ENCODE measurements at places on chromosomes 1 and 21. TPM values are rescaled to one million over a fixed set of nuclear protein-coding genes. Genes with fewer than 3 reads are reported as not detected.

GRCh38 chr21:38923429-38923828, 117.7 kb downstream of the ETS2 start:
- H3K27me3 ChIP-seq: no peaks in the 10 kb centered on the region
- DNase-seq: no peak
- H3K27ac ChIP-seq: no peak overlapping the region
- H3K36me3 ChIP-seq: no peaks in the 10 kb centered on the region

GRCh38 chr1:103513711-103514110, 11.8 kb upstream of the RNPC3 start:
- no peaks in the 10 kb centered on the region for H3K4me1 ChIP-seq
- no peaks in the 10 kb centered on the region for H3K36me3 ChIP-seq
- H3K4me3 ChIP-seq: no peak overlapping the region
- no peaks in the 10 kb centered on the region for H3K27me3 ChIP-seq

DNA sequence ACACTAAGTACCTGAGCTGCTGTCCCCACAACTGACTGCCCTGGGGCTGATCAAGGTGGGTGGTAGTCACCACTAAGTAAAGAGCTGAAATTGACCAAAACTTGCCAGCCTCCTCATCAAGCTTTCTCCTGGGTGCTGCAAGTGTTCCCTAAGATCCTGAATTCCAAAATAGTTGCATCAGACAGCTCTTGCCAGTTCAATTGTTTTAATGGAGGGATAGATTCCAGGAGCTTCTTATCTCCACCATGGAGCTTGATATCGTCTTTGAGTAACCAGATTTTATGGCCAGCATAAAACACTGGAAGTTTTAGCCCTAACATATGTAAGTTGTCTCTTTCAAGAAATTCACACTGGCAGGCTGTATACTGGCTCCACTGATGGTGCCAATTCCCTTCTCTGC, 90.3 kb downstream of the NID1 start:
- H3K4me3 ChIP-seq: no peak overlapping the region
- H3K27ac ChIP-seq: no peak overlapping the region
- H3K36me3 ChIP-seq: peaks cover 18% of the 10 kb centered on the region
- H3K4me1 ChIP-seq: peaks cover 8% of the 10 kb centered on the region

Gene ACTN2
- total RNA-seq: under 0.01 TPM

Gene REN
- 0.17 TPM for total RNA-seq

GRCh38 chr1:49297783-49298182, 521.1 kb upstream of the BEND5 start:
- H3K36me3 ChIP-seq: no peaks in the 10 kb centered on the region
- no peak overlapping the region for H3K4me3 ChIP-seq
- no peak overlapping the region for H3K27ac ChIP-seq
- no peaks in the 10 kb centered on the region for H3K4me1 ChIP-seq
- H3K27me3 ChIP-seq: no peaks in the 10 kb centered on the region

Gene RXRG
- total RNA-seq: under 0.01 TPM

- DNase-seq: peak; percentile 32
- no peaks in the 10 kb centered on the region for H3K4me1 ChIP-seq
- no peak overlapping the region for H3K4me3 ChIP-seq
- H3K36me3 ChIP-seq: no peaks in the 10 kb centered on the region
- no peaks in the 10 kb centered on the region for H3K27me3 ChIP-seq
- no peak overlapping the region for H3K27ac ChIP-seq
Measured at GRCh38 chr1:243343970-243344937, 88.4 kb downstream of the SDCCAG8 start.

GRCh38 chr1:14421295-14421976, 177.0 kb upstream of the KAZN start:
- H3K27me3 ChIP-seq: no peaks in the 10 kb centered on the region
- no peaks in the 10 kb centered on the region for H3K36me3 ChIP-seq
- no peaks in the 10 kb centered on the region for H3K4me1 ChIP-seq
- no peak for DNase-seq
- no peak overlapping the region for H3K27ac ChIP-seq

DNA sequence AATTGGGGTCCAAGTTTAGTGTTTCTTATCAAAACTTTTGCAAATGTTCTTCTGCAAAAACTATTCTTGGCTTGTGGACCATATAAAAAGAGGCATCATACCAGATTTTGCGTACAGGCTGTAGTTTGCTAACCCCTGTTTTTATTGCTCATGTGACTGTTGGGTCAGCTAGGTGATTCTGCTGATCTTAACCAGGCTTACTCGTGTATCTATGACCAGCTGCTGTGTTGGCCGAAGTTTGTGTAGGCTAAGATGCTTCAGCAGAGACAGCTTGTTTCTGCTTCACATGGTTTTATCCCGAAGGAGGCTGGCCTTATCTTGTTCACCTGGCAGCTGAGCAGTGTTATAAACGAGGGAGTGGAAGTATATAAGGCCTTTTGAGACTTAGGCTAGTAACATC, 38.2 kb downstream of the POU2F1 start:
- no peaks in the 10 kb centered on the region for H3K27me3 ChIP-seq
- no peaks in the 10 kb centered on the region for H3K36me3 ChIP-seq
- DNase-seq: no peak
- no peaks in the 10 kb centered on the region for H3K4me1 ChIP-seq
- H3K27ac ChIP-seq: no peak overlapping the region

- no peak overlapping the region for H3K27ac ChIP-seq
- no peak overlapping the region for H3K4me3 ChIP-seq
- no peak for DNase-seq
- no peaks in the 10 kb centered on the region for H3K36me3 ChIP-seq
- no peaks in the 10 kb centered on the region for H3K4me1 ChIP-seq
- H3K27me3 ChIP-seq: no peaks in the 10 kb centered on the region
Measured at GRCh38 chr1:42736152-42736551, 3.9 kb downstream of the CLDN19 start.

Gene GNAT2
- under 0.01 TPM for total RNA-seq
